ENCODE measurements at places on chromosomes 7 and 10. TPM values are rescaled to one million over a fixed set of nuclear protein-coding genes. Genes with fewer than 3 reads are reported as not detected.
A peak's percentile ranks its signal among the peaks of the same experiment; 100 is the strongest.

ODAD2 gene
- 0.29 TPM for total RNA-seq

EGR2 gene
- 9.2 TPM for total RNA-seq

MMRN2 gene
- 60.3 TPM for total RNA-seq

- DNase-seq = no peak
- no peaks in the 10 kb centered on the region for H3K36me3 ChIP-seq
- no peaks in the 10 kb centered on the region for H3K4me1 ChIP-seq
- no peaks in the 10 kb centered on the region for H3K27me3 ChIP-seq
- H3K27ac ChIP-seq = peak overlapping the region; percentile 51
- no peak overlapping the region for H3K4me3 ChIP-seq
Measured at GRCh38 chr10:102613785-102614184, 30.5 kb upstream of the TRIM8 start.

- no peak overlapping the region for H3K27ac ChIP-seq
- H3K4me3 ChIP-seq = no peak overlapping the region
- peaks cover 10% of the 10 kb centered on the region for H3K4me1 ChIP-seq
- no peaks in the 10 kb centered on the region for H3K36me3 ChIP-seq
Measured at GRCh38 chr10:124689911-124690498, 54.2 kb downstream of the FAM53B start.

- H3K4me1 ChIP-seq = peaks cover 11% of the 10 kb centered on the region
- H3K4me3 ChIP-seq = no peak overlapping the region
- no peaks in the 10 kb centered on the region for H3K36me3 ChIP-seq
- no peak overlapping the region for H3K27ac ChIP-seq
- no peak for DNase-seq
Measured at GRCh38 chr7:148723166-148723559, 24.5 kb downstream of the CUL1 start.

DNA sequence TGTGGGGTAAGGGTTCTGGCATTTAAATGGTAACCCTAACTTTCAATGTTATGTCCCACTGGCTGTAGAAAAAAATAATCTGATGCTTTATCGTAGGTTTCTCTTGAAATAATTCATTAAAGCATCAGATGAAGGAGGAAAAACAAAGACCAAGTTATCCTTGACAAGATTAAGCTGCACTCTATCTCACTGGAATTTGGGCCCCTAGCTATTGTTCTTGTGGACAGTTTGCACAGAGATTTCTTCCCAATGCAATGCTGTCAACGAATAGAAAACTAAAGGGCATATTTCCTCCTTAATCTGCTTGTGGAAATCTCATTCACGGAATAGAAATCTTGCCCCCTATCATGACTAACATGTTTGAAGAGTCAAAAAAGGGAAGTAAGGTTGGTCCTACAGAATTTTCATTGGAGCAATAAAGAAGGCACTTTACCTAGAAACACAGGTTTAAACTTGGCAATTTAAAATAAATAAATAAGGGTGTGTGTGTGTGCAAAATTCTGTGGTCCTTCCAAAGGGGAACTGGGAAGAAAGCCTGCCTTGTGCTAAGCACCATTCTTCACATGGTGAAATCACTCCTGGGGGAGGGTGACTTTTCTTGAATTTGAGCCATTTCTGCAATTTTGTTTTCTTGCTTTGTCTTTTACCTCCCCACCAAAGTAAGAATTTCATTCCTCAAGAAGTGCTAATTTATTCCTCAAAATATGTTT is 242.8 kb downstream of the GLI3 start:
- no peak overlapping the region for H3K27ac ChIP-seq
- no peaks in the 10 kb centered on the region for H3K27me3 ChIP-seq
- H3K36me3 ChIP-seq = no peaks in the 10 kb centered on the region
- H3K4me1 ChIP-seq = peaks cover 9% of the 10 kb centered on the region

GRCh38 chr7:25148772-25149575 is 23.9 kb upstream of the CYCS start:
- H3K36me3 ChIP-seq = no peaks in the 10 kb centered on the region
- H3K4me3 ChIP-seq = no peak overlapping the region
- no peaks in the 10 kb centered on the region for H3K27me3 ChIP-seq
- no peak for DNase-seq
- no peak overlapping the region for H3K27ac ChIP-seq

GRCh38 chr7:149662591-149663095 is 110.7 kb downstream of the ZNF467 start:
- no peaks in the 10 kb centered on the region for H3K4me1 ChIP-seq
- no peak overlapping the region for H3K4me3 ChIP-seq
- H3K27me3 ChIP-seq = no peaks in the 10 kb centered on the region
- no peaks in the 10 kb centered on the region for H3K36me3 ChIP-seq

GRCh38 chr7:141012696-141013344 is 1.9 kb downstream of the MRPS33 start:
- no peak overlapping the region for H3K4me3 ChIP-seq
- H3K27me3 ChIP-seq = no peaks in the 10 kb centered on the region
- DNase-seq = no peak
- no peaks in the 10 kb centered on the region for H3K36me3 ChIP-seq

GRCh38 chr10:4120096-4120853 is 335.3 kb upstream of the KLF6 start:
- H3K4me1 ChIP-seq = no peaks in the 10 kb centered on the region
- H3K36me3 ChIP-seq = no peaks in the 10 kb centered on the region
- H3K4me3 ChIP-seq = no peak overlapping the region
- no peak for DNase-seq
- no peaks in the 10 kb centered on the region for H3K27me3 ChIP-seq
- H3K27ac ChIP-seq = no peak overlapping the region
